ENCODE measurements at places on chromosomes 11 and 22.

GRCh38 chr11:34238533-34238932 lies 119.3 kb downstream of the ABTB2 start:
- no peak for DNase-seq

GRCh38 chr11:18791969-18792628 lies 501 bp upstream of the PTPN5 start:
- DNase-seq = no peak

DNA sequence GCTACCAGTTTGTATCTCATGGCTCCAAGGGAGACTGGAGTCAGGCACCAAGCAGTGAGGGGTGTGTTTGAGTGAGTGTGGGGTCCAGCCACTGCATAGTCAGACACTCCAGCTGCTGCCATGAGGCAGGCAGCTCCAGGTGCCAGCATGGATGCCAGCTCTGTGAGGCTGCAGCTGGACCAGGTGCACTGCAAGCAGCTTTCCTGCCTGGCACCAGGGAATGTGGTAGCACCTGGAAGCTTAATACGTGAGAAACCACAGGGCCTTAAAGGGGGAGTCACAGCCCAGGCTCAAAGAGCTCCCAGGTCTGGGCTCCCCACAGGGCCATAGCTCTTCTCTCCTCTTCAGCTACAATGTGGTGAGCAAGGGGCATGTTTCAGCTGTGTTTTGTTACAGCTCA lies 817.8 kb upstream of the LUZP2 start:
- no peak for DNase-seq

DNA sequence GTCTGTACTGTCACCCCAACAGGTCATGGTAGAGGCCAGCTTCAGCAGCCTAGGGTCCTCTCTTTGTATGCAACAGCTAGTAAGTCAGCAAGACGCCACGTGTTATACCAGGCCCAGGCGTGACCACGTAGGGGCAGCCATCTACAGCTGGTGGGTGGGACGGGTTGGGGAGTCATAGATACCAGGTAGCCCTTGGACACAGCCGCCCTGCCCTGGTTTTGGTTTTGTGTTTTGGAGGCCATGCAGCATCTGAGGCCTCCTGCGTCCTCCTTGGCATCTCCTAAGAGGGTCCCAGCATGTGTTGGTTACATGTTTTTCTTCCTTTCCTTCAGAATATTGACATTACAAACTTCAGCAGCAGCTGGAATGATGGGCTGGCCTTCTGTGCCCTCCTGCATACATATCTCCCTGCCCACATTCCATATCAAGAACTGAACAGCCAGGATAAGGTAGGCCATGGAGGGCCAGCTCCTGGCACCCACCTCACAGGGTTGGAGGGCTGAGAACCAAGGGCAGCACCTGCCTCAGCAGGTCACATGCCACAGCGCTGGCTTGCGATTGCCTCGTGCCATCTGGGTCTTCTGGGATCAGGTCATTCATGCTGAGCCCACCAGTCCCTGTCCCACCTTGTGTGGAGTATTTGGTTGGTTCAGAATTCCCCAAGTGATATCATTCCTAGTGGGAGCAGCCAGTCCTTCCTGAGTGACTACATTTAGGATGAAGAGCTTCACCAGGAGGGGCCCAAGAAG lies 16.0 kb upstream of the ADORA2A start:
- no peak for DNase-seq

GRCh38 chr11:64611869-64612646 lies 21.0 kb downstream of the SLC22A12 start:
- no peak for DNase-seq

- DNase-seq = no peak
These were observed 36.8 kb downstream of the CELF1 start for GRCh38 chr11:47516155-47516554.

DNA sequence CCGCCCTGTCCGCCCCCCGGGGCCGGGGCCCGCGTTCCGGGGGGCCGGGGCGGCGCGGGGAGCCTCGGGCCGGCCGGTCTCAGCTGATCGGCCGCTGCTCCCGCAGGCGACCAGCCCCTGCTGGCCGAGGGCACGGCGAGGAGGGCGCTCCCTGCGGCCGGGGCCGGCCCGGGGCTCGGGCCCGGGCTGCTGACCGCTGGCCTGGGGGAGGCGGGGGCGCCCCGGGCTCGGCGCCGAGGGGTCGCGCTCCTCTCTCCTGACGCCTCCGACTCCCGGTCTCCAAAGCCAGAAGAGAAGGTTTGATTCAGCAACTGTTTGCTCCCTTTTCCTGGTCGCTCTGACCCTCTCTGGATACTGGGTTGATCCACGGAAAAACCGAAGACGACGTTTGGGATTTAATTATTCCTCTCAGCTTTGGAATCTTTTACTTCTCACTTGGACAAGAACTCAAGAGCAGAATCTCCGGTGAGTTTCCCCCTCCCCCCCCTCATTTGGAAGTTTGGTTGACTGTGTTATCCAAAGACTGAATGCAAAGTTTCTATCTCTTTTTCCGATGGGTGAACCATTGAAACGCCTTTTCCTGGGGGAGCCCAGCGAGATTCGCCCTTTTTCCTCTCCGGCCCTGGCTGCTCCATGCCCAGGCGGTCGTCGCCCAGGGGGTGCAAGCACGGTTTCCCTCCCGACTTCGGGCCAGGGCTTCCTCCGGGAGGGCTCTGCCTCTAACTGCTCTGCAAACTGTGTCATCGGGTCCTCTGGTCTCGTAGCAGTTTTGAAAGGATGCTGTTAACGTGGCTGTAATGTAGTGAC lies 725 bp downstream of the KDM2A start:
- peak; percentile 51 for DNase-seq

DNA sequence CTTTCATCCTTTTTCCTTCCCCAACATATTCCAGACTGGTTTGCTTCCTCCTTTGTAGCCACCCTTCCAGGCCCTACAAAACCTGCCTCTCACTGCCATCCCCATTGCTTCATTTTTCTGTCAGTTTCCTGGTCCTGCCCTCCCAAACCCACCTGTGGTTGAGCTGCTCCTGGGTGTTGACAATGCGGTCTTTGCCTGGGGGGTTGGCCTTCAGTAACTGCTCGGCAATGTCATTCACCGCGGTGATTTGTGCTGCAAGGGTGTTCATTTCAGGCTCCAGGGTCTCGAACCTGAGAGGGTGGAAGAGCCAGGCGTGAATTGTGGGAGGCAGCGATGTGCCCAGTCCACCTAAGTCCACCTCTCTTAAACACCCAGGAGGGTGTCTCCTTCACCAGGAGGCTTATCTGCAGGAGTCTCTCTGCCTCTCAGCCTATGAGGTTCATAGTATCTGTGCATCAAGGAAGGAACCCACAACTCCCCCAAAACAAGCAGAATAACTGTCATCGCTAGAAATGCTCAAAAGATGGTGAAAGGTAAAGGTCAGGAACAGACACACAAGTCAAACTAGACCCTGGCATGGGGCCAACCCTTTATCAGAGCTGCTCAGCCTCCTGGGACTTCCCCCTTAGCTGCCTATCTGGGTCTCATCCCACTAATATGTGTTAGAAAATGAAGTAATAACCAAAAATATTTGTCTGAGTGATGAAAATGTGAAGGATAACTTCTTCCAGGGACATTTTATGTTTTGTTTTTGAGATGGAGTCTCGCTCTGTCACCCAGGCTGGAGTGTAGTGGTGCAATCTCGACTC lies 23.9 kb upstream of the RBM4B start:
- peak; percentile 88 for DNase-seq

- DNase-seq = no peak
These were observed 38.5 kb upstream of the LARGE1 start for GRCh38 chr22:33958741-33959140.

GRCh38 chr22:20840646-20841371 lies 17.8 kb downstream of the PI4KA start:
- DNase-seq = no peak

- no peak for DNase-seq
These were observed at the start of gene PHF21B for GRCh38 chr22:45009606-45010531. PHF21B (minus strand) TSS chr22:45010005; CDS start chr22:45009549, 456 bp downstream.

GRCh38 chr11:81129618-81130017 lies 1604.0 kb downstream of the FAM181B start:
- DNase-seq = no peak

GRCh38 chr22:23217171-23218052 lies 37.1 kb downstream of the BCR start:
- DNase-seq = no peak

GRCh38 chr11:116190861-116191260 lies 581.9 kb downstream of the BUD13 start:
- no peak for DNase-seq

- no peak for DNase-seq
These were observed 206.5 kb downstream of the NAV2 start for GRCh38 chr11:19919050-19919561.
